Stomach (tissue), 19 donors: ENCODE measurements at places on chromosomes 3 and 15. TPM values are rescaled to one million over a fixed set of nuclear protein-coding genes. Genes with fewer than 3 reads are reported as not detected.

GRCh38 chr15:52382647-52383046 is 87.0 kb upstream of the MYO5C start:
- no peak for DNase-seq

DNA sequence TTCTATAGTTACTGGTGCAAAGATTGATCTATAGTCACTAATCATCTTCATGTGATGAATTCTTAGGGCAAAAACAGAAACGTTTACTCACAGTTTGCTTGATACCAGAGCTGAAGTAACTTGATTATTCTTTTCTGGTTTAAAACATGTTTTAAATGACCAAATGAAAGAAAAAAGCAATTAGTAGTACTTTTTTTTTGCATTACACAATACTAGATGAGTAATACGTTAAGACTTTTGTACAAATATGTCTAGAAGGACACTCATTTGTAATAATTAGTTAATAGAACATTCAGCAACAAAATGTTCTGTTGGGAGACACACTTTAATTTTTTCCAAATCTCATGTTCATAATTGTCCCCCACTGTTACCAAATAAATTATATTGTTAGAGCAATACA is 523.2 kb downstream of the SOX2 start:
- DNase-seq: no peak

DNA sequence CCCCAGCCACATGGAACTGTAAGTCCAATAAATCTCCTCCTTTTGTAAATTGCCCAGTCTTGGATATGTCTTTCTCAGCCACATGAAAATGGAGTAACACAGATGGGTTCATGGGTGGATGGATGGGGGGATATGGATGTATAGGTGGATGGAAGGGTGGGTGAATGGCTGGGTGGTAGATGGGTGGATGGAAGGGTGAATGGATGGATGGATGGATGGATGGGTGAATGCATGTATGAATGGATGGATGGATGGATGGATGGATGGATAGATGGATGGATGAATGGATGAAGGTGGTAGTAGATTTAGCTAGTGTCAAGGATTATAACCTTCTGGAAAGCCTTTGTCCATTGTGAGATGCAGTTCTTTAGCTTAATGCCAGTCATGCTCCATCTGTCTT is 146.1 kb upstream of the ATP2B2 start:
- no peak for DNase-seq

DNA sequence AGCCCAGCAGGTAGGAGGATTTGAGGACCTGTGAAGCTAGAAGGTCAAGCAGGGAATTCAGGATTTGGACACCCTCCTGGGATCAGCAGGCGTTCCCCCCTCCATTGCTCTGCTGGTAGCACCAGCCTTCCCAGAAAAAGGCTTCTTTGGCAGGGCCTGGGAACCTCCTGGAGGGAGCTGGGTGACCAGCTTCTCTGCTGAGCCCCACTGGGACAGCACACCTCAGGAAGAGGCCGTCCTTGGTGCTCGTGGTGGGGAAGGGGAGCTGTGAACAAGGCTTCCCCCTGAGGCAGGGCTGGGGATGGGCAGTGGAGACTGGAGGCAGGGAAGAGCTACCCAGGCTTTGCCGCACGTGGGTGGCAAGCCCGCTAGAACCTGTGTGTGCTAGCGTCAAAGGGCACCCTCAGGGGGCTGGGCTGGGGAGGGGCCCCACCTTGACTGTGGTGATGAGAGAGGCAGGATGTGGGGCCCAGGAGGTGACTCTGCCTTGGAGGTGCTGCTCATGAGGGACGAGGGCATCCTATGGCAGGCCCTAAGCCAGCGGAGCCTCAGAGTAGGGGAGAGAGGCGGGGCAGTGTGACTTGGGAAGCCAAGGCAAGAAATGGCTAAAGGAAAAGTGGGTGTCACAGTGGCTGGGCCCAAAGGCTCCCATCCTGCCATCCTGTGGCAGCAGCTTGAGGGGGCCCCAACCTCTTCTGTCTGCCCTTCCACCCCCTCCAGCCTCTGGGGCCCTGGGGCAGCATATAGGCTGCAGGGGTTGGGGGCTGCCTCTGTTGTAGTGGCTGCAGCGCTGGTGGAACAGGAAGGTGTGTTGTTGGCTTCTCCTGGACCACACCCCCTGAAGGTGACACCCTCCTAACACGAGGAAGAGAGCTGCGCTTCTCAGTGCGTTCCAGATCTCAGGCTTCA is 20.7 kb downstream of the KLF13 start:
- no peak for DNase-seq

Gene RPLP1
- 1,684 TPM for total RNA-seq
